Trophoblast cell (in vitro differentiated cells and primary cell): ENCODE measurements at places on chromosomes 16 and 17.
A peak's percentile ranks its signal among the peaks of the same experiment; 100 is the strongest.

- H3K4me3 ChIP-seq: no peak overlapping the region
- no peak for DNase-seq
- no peak overlapping the region for H3K27ac ChIP-seq
- H3K4me1 ChIP-seq: peaks cover under 1% of the 10 kb centered on the region
- no peaks in the 10 kb centered on the region for H3K27me3 ChIP-seq
Measured at GRCh38 chr17:5472511-5472910, 3.7 kb upstream of the DHX33 start.

DNA sequence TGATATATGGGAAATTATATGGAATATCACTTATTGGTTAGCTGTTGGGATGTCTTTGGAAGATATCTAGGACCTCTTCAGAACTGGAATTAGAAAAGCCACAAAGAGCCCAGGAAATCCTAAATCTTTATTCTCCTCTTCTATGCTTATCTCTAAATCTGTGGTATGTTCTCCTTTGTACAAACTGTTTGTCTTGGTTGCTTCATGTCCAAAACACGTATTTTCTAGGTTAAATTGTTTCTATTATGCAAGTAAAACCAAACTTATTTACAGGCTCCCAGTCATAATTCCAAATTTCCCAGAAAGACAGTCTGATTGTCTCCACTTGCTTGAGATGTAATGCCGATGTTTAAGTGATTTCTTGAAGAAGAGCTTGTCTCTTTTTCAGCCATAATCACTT is 650.9 kb downstream of the CDH11 start:
- no peaks in the 10 kb centered on the region for H3K27me3 ChIP-seq
- H3K27ac ChIP-seq: no peak overlapping the region
- peaks cover 2% of the 10 kb centered on the region for H3K4me1 ChIP-seq
- no peak for DNase-seq

DNA sequence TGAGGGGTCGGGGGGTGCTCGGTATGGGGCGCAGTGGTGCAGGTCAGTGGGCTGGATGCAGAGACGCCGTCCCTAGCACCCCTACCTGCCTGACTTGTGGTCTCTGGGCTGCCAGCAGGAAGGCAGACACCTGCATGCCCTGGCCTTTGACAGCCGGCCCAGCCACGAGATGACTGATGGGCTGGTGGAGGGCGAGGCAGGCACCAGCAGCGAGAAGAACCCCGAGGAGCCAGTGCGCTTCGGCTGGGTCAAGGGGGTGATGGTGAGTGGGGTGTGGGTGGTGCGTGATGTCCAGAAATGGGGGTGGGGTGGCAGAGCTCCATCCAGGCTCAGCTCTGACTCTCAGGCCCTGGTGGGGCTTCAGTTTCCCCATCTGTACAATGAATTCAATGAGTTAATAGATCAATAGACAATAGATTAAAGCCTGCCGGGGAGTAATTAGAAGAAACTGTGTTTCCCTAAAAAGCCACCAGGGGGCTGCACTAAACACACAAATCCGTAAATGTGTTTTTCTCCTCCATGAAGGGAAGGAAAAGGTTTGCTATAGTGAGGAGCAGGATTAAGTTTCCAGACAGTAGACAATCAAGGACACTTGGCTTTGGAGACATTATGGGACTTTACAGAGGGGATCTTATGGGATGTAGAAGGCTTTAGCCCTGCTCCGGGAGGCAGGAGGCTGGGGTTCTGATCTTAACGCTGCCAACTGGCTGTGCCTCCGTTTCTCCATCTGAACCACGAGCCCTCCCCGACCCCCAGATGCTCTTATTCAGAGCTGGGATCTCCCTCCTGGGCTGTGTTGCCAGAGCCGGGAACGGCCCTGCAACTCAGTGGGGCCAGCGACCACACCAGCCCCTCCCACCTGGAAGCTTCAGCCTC is 2.2 kb downstream of the SLC12A3 start:
- no peak for DNase-seq
- H3K4me3 ChIP-seq: no peak overlapping the region

DNA sequence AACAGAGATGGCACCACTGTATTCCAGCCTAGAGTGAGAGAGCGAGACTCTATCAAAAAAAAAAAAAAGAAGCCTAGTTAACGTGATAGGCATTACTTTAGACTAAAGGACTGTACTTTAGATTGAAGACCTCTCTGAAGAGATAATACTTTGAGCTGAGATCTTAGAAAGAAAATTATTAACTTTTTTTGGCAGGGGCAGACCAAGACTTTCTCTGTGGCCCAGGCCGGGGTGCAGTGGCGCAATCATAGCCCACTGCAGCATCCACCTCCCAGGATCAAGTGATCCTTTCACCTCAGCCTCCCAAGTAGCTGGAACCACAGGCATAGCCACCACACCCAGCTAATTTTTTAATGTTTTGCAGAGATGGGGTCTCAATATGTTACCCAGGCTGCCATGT is 75.7 kb upstream of the TNRC6A start:
- no peak overlapping the region for H3K27ac ChIP-seq
- H3K4me1 ChIP-seq: no peaks in the 10 kb centered on the region
- no peaks in the 10 kb centered on the region for H3K27me3 ChIP-seq
- no peak overlapping the region for H3K4me3 ChIP-seq

GRCh38 chr17:70067134-70067533 is 7.9 kb upstream of the KCNJ16 start:
- no peak overlapping the region for H3K4me3 ChIP-seq
- no peak for DNase-seq
- no peak overlapping the region for H3K27ac ChIP-seq
- no peaks in the 10 kb centered on the region for H3K27me3 ChIP-seq
- no peaks in the 10 kb centered on the region for H3K4me1 ChIP-seq

GRCh38 chr17:33574942-33575445 is 281.9 kb upstream of the ASIC2 start:
- no peak overlapping the region for H3K27ac ChIP-seq
- peak; percentile 93 for DNase-seq
- no peak overlapping the region for H3K4me3 ChIP-seq
- H3K4me1 ChIP-seq: no peaks in the 10 kb centered on the region
- no peaks in the 10 kb centered on the region for H3K27me3 ChIP-seq
- H3K36me3 ChIP-seq: no peaks in the 10 kb centered on the region

GRCh38 chr17:17119533-17119932 is 77.3 kb downstream of the MPRIP start:
- no peak for DNase-seq
- H3K27ac ChIP-seq: no peak overlapping the region
- H3K27me3 ChIP-seq: no peaks in the 10 kb centered on the region

- peaks cover 40% of the 10 kb centered on the region for H3K4me1 ChIP-seq
Measured at GRCh38 chr16:89365044-89365467, 125.3 kb downstream of the ANKRD11 start.

- no peaks in the 10 kb centered on the region for H3K27me3 ChIP-seq
- H3K27ac ChIP-seq: no peak overlapping the region
- H3K4me1 ChIP-seq: peaks cover 2% of the 10 kb centered on the region
- no peaks in the 10 kb centered on the region for H3K36me3 ChIP-seq
- H3K4me3 ChIP-seq: no peak overlapping the region
Measured at GRCh38 chr17:1959871-1960544, 65.1 kb downstream of the RTN4RL1 start.

- no peaks in the 10 kb centered on the region for H3K36me3 ChIP-seq
- H3K27me3 ChIP-seq: no peaks in the 10 kb centered on the region
- H3K4me3 ChIP-seq: no peak overlapping the region
Measured at GRCh38 chr17:81371910-81372760, 23.1 kb upstream of the BAHCC1 start.
